Activated naive CD4-positive, alpha-beta T cell treated with anti-CD3 and anti-CD28 coated beads for 36 hours (primary cell): ENCODE measurements at places on chromosomes 7 and 10.

DNA sequence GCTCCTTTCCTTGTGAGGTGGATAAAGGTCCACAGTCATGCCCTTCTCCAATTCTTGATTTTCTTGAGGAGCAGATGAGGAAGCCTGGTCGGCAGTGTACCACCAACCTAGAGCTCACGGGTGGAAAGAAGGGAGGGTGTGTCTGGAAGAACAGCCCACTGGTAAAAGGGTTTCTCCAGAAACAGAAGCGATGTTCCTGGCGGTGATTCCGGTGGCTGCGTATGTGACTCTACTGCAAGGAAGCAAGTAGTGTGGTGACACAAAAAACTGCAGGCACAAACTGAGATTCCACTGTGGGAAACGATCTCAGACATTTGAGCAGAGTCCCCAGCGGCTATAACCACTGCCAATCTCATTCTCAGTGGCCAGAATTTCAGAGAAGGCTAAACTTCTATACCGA, 65.9 kb upstream of the ATP6V0A4 start:
- no peak for DNase-seq

DNA sequence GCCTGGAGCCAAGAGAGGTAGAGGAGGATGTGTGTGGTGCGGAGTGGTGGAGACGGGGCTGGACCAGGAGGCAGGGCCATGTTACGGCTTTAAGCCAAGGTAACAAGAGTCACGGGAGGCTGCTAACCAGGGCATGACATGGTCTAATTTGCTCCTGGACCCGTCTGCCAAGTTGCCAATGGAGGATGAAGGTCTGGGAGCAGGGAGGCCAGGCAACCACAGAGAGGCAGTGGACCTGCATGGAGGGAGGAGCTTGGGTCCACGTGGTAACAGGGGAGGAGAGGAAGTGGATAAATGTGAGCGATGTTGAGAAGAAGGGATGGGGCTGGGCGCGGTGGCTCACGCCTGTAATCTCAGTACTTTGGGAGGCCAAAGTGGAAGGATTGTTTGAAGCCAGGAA, 31.0 kb downstream of the SRRM3 start:
- DNase-seq = no peak

DNA sequence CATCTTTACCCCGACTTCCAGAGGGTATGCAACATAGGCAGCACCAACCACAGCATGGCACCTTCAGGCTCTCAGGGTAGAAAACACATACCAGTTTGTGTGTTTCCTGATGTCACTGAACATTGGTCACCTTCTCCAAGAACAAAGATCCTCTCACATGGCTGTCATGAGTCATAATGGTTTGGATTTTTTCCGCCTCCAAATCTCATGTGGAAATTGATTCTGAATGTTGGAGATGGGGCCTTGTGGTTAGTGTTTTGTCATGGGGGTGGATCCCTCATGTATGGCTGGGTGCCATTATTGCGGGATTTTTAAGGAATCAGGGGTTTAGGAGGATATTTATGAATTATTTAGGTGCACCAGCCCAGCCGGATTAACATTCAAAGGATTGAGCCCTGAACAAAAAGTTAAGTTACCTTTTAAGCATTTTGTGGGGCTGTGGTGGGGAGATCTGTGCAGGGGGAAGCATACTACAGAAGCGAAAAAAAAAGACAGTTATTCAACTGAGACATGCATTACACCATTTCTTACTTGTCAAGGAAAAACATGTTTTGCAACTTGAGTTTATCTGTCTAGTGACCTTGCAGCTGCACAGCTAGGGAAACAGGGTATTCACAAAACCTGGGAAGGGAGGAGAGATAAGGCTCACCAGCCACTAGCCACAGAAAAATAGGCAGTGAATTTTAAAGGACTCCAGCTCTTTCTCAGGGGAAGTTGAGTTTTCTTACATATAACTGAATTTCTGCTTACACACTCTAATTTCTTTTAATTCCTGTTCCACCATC, 774.1 kb upstream of the AUTS2 start:
- DNase-seq = no peak

DNA sequence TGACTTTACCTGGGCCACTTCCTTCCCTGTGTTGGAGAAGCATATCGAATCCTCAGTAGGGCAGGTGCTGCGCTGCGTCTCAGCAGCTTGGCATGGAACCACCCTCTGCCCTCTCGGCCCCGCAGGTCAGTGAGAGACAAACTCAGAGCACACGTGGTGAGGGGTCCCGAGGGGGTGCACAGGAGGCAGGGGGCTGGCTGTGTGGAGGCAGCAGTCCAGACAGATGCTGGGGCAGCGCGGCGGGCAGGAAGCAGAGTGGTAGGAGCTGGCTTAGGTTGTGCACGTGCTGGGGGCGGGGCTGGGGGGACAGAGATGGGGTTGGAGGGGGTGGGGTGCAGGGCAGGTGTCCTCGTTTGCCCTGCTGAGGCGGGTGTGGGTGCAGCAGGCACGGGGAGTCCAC, 33.1 kb downstream of the NUB1 start:
- no peak for DNase-seq

DNA sequence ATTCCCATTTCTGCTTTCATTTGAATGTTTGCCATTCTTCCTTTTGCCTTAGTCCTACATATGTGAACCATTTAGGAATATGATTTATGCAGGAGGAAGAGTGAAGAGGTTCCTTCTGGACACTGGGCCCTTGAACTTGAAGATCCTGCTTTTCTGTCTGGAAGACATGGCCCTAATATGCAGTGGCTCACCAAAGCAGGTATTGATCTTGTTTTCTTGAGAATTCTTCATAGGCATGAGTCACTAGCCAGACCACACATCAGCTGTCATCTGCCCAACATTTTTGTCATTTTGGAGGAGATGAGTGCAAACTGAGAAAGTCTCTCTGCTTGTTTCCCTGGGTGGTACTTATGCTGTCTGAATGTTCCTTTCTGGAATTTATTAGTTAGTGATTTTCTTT, 382.6 kb downstream of the LRMDA start:
- no peak for DNase-seq

- DNase-seq = peak; percentile 52
Measured at GRCh38 chr7:95501261-95501832, 15.6 kb downstream of the ASB4 start.

- DNase-seq = no peak
Measured at GRCh38 chr10:23200997-23201652, 9.0 kb downstream of the PTF1A start.

DNA sequence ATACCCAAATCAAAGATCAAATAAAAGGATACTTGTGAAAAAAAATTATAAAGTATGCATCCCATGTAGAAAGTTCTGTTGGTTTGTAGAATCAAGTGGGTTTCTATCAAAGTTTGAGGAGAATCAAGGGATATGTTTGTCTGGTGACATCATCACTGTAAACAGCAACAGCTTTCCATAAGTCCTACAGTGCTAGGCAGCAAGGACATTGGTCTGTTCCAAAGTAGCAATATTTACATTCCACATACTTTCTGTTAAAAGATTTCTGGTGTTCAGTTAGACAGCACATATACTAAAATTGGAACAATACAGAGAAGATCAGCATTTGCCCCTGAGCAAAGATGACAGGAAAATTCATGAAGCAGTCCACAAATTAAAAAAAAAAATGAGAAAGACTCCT, 683.9 kb downstream of the XPNPEP1 start:
- DNase-seq = no peak
